H54 (cell line): ENCODE measurements at places on chromosomes 2 and 18.

DNA sequence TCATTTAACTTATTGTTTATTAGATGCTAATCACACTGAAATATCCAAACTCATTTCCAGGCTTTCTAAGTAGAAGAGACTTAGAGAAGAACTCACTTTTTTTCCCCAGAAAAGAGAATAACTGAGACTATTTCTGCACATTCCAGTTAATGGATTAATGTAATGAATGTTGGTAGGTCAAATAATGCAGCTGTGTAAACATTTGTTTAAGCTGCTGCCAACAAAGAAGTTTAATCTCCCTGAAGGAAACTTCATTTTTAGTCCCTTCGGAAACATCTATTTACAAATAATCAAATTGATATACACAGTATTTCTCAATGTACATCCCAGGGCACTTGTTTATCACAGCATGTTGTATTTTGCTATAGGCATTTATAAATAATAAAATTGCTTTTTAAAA lies 126.9 kb downstream of the KCNS3 start:
- DNase-seq = no peak

DNA sequence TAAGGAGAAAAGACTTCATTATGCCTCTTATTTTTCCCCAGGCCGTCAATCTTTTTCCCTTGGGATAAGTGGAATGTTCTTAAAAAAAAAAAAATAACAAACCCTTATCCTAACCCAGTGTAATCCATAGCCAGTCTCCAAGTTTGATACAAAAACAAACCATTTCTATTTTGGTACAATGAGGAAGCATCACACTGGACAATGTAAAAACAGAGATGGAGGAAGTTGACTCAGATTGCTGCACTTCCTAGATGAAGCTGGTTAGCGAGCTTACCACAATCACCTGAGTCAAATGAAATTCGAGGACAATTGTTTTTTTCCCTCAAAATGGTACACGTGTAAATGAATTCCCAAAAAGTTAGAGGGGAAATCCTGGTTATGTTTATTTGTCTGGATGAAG lies 259.7 kb downstream of the TCF4 start:
- no peak for DNase-seq

DNA sequence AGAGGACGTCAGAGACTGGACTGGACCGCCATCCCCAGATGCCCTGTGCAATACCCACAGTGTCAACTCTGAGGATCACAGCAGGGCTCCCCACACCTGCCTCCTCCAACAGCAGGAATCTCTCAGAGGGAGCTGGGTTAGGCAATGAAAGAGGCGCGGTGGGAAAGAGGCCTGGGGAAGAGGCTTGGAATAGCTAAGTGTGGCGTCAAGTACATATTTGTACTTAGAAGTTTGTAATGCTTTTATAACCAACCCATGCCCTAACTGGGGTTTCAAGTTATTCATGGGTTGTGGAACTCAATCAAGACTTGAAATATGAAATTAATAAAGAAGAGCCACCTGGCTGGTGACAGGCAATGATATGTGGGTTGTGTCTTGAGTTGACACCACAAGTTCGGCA lies 28.7 kb downstream of the CYP26B1 start:
- DNase-seq = no peak

DNA sequence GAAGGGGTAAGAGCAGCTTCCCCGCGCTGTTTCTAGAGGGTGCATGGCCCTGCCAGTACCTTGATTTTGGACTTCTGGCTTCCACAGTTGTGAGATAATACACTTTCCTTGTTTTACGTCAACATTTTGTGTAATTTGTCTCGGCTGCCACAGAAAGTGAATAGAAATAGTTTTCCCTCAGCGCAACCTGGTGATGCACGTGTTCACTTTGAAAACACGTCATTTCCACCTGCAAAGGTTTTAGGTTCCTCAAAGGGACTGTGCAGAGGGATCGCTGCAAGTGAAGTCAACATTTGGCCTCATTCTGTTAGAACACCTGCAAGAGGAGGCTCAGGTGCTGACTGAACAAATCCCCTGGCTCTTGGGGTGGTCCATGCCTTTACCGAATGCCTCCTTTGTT lies 71.7 kb downstream of the LONRF2 start:
- no peak for DNase-seq

- peak; percentile 77 for DNase-seq
Measured at GRCh38 chr2:237512774-237513466, 25.9 kb downstream of the MLPH start.

DNA sequence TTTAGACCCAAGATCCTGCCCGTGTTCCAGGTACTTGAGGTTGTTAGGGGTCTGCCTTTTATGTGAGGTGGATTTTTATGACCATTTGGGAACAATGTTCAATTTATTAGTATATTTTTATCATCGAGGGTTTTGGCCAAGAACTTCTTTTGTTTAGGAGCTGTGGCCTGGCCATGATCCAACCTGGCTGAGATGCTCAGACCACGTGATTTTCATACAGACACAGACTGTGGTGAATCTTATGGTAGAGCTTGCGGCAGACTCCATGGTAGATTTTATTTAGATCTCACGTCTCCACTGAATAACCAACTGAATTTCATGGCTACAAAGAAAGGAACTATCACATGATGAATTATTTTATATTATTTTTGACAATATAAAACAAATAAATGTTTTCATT lies 405.5 kb upstream of the VWC2L start:
- DNase-seq = no peak
